ENCODE measurements at places on chromosomes 4 and X.
A peak's percentile ranks its signal among the peaks of the same experiment; 100 is the strongest.

DNA sequence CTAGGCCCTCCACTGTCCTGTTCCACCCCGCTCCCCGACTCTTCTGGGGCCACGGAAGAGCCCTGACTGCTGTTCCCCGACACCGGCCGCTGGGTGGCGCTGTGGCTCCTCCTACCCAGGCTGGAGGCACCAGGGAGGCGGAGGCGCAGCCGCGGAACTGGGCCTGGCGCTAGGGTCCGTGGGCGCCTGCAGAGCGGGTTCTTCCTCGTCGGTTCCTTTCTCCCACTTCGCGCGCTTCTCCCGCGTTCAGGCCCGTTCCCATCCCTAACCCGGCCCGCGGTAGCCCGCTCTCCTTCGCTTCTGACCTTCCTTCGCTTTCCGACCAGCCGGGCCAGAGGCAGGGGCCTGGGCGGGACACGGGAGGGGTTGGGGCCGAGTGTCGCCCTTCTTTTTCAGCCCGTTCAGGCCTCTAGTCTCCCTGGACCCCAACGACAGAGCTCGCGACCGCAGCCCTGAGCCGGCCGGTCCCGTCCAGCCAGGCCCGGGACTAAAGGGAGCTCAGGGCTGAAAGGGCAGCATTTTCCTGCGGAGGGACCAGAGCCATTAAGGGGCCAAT, 34.3 kb downstream of the NALF2 start:
- DNase-seq, result peak; percentile 13

DNA sequence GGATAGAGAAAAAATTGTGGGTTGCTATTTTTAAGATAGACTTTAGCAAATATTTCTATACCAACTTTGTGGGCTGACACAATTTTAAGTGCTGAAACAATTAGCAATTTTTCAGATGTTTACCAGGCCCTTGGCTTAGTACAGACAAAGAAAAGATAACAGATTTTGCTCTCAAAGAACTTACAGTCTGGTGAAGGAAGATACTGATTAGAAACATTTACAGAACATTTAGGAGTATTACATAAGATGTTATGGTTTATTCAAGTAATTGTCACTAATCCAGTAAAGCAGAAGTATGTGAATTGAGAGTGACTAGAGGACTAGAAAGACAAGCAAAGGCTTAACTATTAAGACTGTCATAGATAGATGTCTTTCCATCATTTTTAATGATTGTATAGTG, 35.3 kb upstream of the NDUFC1 start:
- DNase-seq, result no peak

GRCh38 chrX:68177542-68177941, 255.8 kb downstream of the OPHN1 start:
- no peak for DNase-seq

GRCh38 chrX:53317365-53318069, 36.1 kb upstream of the IQSEC2 start:
- peak; percentile 77 for DNase-seq

DNA sequence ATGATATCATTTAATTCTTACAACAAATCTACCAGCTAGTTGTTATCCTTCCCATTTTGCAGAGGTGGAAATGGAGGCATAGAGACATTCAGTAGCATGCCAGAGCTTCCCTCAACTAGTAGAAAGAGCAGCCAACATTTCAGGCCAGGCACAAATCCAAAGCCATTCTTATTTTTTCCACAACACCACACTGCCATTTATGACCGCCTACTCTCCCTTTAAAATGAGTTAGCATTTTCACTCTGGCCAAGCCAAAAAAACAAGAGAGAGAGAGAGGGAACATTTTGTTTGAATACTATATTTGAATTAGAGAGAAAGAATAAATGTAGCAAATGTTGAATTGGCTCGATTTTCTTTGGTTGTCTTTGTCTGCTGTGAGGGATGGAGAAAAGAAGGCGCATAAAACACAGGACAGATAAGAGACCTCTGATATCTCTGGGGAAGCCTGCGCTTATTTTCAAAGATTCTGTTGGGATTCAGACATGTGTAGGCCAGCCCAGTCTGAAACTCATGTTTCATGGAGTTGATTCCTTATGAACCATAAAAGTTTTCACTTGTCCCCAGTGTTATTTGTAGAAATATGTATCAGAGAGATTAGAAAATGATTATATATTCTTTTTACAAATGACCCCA, 265.7 kb downstream of the RAB28 start:
- DNase-seq, result no peak

DNA sequence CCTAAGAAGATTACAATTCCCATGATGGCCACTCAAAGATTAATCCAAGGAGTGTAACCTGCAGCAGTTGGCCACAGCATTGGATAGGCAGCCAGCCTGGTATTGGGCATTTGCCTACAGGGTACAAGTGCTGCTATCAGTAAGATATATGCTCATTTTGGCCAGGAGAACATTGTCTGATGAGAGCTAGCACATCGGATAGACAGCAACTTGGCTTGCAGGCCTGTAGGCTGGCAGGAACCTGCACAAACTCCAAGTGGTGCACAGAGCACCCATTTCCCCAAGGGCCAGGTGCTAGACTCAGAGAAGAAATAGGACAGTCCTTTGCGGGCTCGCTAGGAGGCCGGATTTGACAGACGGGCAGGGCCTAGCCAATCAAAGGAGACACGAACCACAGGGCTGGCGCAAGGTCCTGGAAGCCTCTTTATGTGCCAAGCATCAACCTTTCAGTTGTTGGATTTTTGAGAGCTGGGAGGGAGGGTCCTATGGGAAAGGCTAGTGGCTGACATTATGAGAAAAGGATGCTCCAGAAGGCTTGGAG, 11.7 kb upstream of the AP1AR start:
- DNase-seq, result no peak

- no peak for DNase-seq
Measured at GRCh38 chrX:12319003-12319519, 180.8 kb downstream of the FRMPD4 start.

GRCh38 chr4:40301603-40302002, 33.5 kb upstream of the CHRNA9 start:
- DNase-seq, result no peak

DNA sequence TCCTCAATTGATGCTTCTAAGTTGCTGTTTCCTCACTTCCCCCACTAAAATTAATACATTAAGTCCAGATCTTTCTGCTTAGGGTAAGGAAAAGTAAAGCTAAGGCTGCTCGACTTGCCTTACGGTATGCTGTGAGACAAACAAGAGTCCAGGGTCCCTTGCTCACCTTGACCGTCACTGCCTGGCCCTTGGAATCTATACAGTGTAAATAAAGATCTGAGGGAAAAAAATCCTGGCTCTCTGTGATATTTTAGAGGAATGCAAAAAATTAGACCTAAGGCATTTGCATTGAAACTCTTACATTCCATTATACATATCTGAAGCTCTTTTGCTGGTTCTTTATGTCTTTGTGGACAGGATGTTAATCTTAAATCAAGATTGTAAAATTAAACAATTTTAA, 129.6 kb upstream of the HCCS start:
- DNase-seq, result no peak

DNA sequence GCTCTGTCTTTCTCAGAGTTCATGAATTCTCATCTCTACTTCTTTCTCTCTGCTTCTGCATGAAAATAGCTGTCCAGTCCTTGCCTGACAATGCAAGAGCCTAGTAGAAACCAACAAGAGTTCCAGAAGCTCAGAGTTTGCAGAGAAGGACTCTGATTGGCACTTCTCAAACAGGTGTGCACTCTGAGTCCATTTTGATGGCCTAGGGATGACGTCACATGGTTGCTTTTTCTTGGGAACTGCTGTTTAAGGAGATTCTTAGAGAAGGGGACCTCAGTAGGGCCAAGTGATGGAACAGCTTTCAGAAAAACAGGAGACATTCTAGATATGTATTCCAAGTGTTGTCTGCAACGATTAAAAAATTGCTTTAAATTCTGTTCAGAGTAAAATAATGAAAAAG, 56.8 kb downstream of the HMGB2 start:
- no peak for DNase-seq

- DNase-seq, result no peak
Measured at GRCh38 chrX:57329008-57329407, 42.5 kb downstream of the FAAH2 start.

- DNase-seq, result no peak
Measured at GRCh38 chrX:135489542-135489941, 30.9 kb upstream of the INTS6L start.

GRCh38 chr4:159102622-159103383, at the start of gene RAPGEF2:
Gene RAPGEF2 (plus strand): TSS chr4:159103079. CDS start chr4:159104163, 1,084 bp downstream.
- DNase-seq, result peak; percentile 76

DNA sequence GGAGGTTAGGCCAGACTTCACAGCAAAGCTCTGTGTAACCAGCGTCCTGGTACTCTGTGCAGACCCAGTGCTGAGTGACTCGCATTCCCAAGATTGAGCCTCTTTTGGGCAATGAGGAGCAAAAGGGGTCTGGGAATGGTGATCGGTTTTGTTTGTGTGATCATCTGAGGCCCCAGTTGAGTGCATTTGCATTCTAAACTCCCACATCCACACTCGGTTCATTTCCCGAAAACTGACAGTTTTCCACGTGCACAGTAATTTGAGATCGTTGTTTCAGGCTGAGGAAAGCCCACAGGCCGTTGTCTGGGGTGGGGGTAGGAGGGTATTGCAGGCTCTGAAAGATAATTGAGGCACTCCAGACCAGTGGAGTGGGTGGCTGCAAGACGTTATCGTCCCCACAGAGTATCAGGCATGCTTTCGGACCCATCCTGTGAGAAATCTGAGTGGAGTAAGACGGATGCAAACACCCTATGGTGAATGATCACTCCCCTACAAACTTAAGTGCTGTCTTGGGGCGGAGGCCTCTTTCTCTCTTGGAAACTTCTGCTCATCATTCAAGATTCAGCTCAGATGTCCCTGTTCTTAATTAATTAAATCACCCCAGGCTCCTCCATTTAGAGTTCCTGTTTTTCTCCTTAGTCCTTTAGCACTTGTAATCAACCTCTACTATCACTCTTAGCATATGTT, 96.1 kb downstream of the AFF1 start:
- DNase-seq, result peak; percentile 59

- DNase-seq, result no peak
Measured at GRCh38 chrX:38850807-38851544, 49.7 kb downstream of the MID1IP1 start.

GRCh38 chr4:7144374-7145290, 47.7 kb upstream of the SORCS2 start:
- no peak for DNase-seq

DNA sequence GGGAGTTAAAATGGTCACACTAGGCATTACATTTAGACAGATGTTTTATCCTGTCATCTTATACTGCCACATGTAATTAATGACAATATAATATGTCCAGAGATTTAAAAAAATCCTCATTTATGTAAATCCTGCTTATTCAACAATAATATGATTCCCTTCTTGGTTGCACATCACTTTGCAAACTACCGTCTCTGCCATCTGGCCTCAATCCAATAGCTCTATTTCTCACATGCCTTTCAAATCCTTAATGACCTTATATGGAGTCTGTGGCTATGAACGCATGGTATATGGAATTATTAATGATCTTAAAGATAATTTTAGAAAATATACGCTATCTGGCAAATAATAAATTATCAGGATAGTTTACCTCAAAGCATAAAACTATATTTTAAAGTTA, 144.5 kb downstream of the NPNT start:
- DNase-seq, result no peak

- DNase-seq, result peak; percentile 2
Measured at GRCh38 chrX:71253253-71254091, 468 bp downstream of the ZMYM3 start.

Data from NCI-H1417 (cell line).